Upper lobe of right lung (tissue), 1 donor: ENCODE measurements at places on chromosomes 3 and 15. TPM values are rescaled to one million over a fixed set of nuclear protein-coding genes. Genes with fewer than 3 reads are reported as not detected.

FEZF2 gene
- total RNA-seq = not detected

DNA sequence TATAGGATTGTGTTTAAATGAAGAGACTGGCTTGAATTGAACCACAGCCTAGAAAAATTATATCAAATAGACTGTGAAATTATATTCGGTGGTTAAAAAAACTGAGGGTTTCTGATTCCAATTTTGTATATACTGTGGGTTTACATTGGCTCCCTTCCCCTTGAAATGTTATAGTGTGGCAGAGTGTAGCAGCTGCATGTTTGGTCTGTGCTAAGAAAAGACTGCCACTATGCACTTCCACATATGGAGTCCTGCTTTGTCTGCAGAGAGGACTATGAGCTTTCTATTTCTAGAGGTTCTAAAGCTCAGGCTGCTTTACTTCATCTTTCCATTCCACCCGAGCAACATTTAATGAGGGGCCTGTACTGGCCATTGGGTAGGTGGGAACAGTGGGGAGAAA lies 112.3 kb downstream of the P3H2 start:
- no peak overlapping the region for H3K4me3 ChIP-seq
- no peaks in the 10 kb centered on the region for H3K4me1 ChIP-seq
- H3K36me3 ChIP-seq = no peaks in the 10 kb centered on the region
- no peak for DNase-seq

DNA sequence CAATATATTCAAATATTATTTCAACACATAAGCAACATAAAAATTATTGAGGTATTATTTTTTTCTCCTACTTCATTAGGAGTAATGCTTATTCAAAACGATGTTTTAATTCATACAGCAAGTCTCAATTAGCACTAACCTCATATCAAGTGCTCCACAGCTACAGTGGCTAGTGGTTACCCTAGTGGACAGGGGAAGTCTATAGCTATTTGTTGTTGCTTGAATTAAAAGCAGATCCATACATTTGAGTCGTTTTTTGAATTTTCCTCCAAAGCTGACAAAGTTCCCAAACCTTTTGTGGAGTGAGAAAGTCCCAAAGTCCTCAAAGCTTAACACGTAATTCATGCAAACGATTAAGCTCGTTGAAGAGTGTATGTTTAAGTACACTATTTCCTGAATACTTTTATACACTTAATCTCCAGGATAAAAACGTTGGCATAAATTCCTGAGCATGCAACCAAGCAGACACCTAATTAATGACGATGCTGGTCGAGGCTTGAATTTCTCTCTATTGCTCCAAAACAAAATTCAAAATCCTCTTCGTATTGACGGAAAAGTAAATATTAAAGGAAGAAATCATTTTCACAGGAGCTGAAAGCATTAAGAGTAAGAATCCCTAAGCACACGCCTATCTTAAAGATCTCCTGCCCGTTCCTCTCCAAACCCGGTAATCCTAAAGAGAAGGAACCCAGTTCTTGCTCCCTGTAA lies 985 bp downstream of the VPS13C start:
- H3K4me3 ChIP-seq = peak overlapping the region; percentile 98
- no peaks in the 10 kb centered on the region for H3K27me3 ChIP-seq

- H3K36me3 ChIP-seq = peaks cover 12% of the 10 kb centered on the region
- H3K4me3 ChIP-seq = no peak overlapping the region
- H3K4me1 ChIP-seq = peaks cover 18% of the 10 kb centered on the region
These were observed 4.2 kb downstream of the HMCES start for GRCh38 chr3:129282727-129283327.

DNA sequence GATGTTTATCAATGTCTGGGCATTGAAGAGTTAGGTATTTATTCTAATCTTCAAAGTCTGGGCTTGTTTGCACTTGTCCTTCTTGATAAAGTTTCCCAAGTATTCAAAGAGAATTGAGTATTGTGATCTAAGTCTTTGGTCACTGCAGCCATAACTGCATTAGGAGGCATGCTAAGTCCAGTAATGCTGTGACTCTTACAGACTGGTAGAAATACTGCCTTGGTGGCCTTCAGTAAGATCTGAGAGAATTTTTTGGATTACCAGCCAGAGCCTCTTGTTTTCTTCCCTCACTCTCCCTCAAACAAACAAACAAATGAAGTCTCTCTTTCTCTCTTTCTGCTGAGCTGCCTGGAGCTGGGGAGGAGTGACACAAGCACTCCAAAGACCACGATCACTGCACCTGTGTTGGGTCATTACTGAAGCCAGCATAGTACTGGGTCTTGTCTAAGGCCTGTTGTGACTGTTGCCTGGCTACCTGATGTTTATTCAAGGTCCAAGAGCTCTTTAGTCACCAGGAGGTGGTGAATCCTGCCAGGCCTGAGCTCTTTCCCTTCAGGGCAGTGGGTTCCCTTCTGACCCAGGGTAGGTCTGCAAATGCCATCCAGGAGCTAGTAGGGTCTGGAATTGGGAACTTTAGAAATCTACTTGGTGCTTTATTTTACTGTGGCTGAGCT lies 14.8 kb upstream of the RBP2 start:
- no peak overlapping the region for H3K27ac ChIP-seq
- DNase-seq = no peak
- no peak overlapping the region for H3K4me3 ChIP-seq
- H3K4me1 ChIP-seq = no peaks in the 10 kb centered on the region
- no peaks in the 10 kb centered on the region for H3K36me3 ChIP-seq
- no peaks in the 10 kb centered on the region for H3K27me3 ChIP-seq
